Left renal pelvis (tissue), 4 donors: ENCODE measurements at places on chromosomes 4 and X. TPM values are rescaled to one million over a fixed set of nuclear protein-coding genes. Genes with fewer than 3 reads are reported as not detected.
A peak's percentile ranks its signal among the peaks of the same experiment; 100 is the strongest.

The CAPN6 gene
- 57.0 TPM for polyA plus RNA-seq

The TCEANC gene
- polyA plus RNA-seq = 6.2 TPM

The CABS1 gene
- not detected for polyA plus RNA-seq

DNA sequence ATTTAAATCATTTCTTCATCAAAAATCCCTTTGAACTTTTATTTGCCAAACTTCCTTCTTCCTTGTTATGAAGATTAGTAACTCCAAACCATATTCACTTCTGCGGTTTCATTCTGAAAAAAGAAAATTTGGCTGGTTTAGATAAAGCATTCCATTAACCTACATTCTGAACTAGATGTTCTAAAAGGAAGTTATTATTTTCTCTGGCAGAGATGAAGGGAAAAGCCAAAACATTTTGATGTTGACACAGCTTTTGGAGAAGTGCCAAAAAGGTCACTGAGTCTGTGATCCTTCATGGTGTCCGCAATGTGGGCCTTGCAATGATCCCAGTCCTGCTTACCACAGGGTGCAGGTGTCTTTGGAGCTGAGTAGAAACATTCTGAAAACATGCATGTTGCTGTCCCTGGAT lies 36.0 kb downstream of the CXCL8 start:
- no peak for DNase-seq

DNA sequence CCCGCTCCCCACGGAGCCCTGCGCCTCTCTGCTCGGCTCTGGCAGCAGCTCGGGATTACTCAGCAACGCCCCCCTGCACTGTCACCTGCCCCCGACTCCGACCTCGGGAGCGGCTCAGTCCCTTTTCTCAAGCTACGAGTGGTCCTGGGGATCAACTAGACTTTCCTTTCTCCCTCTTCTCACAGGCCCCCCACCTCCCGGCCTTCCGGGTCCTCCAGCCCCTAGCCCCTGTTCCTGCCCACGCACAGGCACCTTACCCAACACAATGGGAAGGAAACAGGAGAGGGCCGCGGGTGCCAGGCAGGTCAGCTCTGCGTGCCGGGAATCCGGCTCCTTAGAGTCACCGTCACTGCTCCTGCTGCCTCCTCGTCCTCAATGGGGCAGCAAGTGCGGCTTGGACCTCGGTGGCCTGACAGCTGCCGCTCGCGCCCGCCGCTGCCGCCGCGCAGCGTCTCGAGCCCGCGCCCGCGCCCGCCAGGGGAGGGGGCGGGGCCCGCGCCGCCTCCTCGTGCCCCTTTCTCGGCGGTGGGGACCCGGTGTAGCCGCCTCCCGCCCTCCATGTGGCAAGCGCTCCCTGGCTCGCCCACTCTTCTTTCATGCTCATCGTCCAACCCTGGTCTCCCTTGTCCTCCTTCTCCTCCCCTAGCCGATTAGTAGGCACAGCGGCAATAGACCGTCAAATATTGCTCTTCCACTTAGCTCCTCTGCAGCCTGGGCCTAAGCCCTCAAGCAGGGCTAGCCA lies at the start of gene RAB9B:
RAB9B (minus strand) TSS at position 455 of the 742 bp plus-strand sequence. CDS start 6,473 bp downstream, outside the sequence.
- peak; percentile 0 for DNase-seq

- no peak for DNase-seq
Observed at GRCh38 chr4:108651014-108651791, 804 bp downstream of the OSTC start.

- no peak for DNase-seq
Observed at GRCh38 chr4:8689741-8690140, 97.2 kb downstream of the CPZ start.

GRCh38 chr4:24887881-24888430 lies 24.9 kb downstream of the CCDC149 start:
- DNase-seq = no peak

DNA sequence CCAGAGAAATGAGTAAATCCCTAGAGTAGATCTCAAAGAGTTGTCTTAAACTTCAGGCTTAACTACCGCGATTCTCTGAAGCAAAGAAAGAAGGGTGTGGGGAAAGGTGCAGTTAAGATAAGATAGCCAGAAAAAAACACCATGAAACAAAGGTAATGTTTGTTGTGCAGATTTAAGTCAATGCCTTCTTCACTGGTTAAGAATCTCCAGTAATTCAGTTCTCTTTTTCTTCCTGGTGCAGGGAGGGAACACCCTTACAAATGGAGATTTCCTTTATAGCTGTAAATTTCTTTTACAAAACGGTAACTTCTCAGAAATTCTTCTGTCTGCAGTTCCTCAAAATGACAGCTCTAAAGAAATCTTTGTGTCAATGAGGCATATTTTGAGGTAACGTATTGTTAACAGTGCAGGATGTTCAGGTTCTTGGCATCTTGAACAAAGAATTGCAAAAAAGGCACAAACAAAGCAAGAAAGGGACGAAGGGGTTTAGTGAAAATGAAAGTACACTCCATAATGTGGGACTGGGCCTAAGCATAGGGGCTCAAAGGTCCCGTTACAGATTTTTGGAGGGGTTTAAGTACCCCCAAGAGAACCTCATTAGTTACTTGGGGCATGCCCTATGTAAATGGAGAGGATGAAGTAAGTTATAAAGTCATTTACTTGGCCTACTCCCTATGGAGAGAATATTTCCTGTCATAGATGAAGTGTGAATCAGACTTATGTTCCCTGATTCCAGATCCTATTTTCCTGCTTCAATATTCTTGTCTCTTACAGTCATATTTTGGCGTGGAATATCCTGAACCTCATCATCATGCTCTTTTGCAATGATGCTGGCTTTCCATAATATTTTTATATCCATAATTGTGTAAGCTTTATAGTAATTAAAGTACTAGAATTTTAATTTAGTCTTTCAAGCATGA lies 492.0 kb downstream of the PCDH11X start:
- DNase-seq = no peak
